Stimulated activated CD4-positive, alpha-beta T cell treated with anti-CD3 and anti-CD28 coated beads, Interleukin-4, amount 100 ng/mL, for 4 hours (primary cell): ENCODE measurements at places on chromosomes 2 and 18.

DNA sequence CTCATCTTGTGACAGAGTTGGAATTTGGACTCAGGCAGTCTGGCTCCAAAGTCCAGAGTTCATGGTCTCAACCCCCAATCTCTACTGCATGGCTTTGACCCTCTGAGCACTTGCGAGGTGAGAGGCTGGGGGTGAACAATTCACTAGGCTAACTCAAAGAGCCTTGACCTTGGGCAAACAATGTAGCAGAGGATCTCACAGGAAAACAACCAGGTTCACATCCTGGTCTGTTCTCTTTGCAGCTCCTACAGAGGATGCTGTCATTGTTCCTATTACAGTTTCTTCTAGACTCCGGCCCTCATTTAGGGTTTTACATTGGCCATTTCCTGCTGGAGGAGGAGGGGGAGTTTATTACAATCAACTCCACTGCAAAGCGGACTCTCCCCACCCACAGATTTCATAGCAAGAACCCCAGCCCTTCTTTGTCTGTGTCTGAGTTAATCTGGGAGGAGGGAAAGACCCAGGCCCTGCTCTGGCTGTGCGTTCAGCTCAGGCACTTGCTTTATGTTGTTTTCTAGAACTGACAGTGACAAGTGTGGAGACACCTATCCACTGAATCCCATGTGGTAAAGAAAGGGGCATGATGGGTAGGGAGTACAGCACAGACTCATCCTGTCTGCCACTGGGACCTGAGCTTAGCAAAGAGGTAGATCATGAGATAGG is 101.6 kb downstream of the LBH start:
- peak; percentile 23 for DNase-seq

DNA sequence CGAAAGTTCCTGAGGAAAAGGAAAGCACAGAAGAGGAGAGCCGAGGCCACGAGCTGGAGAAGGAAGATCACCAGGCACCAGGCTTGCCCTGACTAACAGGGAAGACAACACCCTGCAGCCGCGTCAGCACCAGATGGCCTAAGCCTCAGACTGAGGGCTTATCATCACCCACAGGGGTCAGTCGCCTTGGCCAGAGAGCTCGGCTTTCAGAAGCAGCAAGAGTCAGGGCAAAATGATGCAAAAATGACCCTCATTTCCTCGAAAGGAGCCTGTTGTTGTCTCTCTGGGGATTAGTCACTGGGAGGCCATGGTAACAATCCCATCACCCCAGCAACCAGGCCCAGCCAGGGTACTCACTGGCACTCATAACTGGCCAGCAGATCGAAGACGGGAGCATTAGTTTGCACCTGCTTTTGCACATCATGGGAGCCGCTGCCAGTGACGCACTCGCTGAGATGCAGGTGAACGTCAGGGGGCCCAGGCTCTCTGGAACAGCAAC is 42.7 kb upstream of the ZFP36L2 start:
- no peak for DNase-seq

GRCh38 chr18:44216169-44216568 is 464.5 kb upstream of the SETBP1 start:
- DNase-seq, result no peak

DNA sequence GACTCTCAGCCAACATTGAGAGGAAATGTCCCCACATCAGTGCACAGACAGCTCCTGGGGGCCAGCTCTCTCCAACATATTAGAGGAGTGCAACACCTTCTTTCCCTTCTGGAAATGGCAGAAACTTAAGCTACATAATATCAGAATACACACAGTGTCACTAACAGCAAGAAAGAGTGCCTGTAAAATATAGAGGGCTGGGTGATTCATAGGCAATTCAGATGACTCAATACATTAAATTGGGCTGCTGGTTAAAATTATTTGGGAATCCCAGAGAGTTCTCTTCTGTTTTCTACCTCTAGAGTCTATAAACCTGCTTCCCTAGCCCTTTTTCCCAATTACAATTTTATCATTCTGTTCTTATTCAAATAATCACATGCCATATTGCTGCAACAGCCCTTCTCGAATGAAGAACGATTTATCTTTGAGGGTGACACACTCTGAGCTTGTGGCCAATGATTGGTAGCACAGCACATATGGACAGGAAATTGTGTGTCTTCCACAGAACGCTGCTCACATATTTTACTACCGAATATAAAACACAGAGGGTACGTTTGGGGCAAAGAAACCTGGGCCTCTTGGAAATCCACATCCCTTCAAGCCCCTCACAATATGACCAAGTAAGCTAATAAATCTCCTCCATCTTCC is 381.2 kb downstream of the MBD2 start:
- DNase-seq, result no peak

DNA sequence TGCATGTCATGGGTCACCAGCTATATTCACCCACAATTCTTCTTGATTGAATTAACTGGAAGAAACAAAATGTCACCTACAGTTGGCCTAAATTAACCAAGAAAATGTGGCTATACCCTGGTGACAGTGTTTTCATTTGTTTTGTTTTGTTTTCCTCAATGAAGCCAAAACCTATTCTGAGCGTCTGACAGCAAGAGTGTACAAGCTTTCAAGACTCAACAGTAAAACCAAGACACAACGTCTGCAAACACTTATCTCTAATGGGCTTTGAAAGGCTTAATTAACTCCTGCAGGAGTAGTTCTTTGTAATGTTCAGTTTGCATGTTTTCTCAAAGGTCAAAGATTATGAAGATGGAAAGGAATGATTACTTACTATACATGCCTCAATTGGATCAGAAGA is 827.6 kb upstream of the KLHL29 start:
- DNase-seq, result no peak

- no peak for DNase-seq
These were observed 6.8 kb upstream of the CRYBA2 start for GRCh38 chr2:218999881-219000568.

- DNase-seq, result no peak
These were observed 464.0 kb downstream of the EIPR1 start for GRCh38 chr2:2913601-2914120.

DNA sequence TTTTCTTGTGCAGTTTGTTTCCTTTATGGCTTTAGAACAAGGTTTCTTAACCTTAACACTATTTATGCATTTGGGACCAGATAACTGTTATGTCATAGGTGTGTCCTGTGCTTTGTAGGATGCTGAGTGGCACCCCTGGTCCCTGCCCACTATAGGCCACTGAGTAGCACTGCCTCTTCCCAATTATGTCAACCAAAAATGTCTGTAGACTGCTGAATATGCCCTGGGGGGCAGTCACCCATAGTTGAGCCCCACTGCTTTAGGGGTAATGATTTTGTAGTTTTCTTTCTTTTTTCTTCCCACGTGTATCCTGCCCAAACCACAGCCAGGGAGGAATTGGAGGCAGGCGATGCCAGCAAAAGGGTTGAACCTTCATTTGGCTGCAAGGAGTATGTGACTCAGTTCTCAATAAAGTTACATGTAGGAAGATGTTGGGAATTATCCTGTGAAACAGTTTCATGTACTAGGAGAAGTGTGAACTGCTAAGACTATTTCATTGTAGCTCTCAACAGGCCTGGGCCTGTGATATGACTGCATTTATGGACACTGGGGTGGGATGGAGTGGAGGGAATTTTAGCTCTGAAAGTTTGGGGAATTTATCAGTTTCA is 65.7 kb downstream of the FMNL2 start:
- DNase-seq, result no peak

GRCh38 chr18:31574359-31574758 is 17.3 kb upstream of the TTR start:
- no peak for DNase-seq

DNA sequence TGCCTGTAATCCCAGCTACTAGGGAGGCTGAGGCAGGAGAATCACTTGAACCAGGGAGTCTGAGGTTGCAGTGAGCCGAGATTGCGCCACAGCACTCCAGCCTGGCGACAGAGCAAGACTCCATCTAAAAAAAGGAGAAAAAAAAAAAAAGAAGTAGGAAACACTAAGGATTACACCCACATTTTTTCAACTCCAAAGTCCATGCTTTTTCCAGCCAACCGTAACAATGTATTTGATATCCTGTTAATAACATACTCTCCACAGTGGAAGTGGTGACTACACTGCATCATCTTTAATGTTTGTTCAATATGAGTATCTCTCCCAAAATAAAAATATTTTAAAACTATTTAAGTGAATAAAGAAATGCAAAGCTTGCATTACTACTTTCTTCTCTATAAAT is 481.6 kb upstream of the ACVR2A start:
- no peak for DNase-seq

DNA sequence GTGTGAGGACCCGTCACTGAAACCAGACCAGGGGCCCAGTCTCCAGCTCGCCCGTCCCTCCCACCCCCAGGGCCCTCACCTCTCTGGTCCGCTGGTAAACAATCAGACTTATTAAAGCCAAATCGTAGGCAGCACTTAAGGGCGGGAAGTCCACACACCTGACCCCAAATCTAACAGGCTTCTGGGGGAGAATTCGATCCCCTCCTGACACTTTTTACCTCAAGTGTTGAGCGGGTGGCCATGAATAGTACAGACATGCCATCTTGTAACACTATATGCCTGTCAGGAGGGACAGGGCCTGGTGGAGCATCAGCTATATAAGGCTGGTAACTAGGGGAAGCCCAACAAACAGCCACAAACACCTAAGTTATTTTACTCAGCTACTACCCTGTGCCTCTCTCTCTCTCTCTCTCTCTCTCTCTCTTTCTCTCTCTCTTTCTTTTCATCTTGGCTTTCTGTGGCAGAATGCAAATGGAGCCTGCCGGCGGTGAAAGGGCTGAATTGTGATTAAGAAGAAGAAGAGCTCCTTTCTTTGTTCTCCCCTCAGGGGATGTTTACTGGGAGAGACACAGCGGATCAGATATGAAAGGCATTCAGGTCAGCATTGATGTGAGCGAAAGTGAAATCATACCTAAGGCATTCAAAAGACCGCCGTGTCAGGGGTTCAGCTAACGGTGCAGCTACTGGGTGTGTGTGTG is 9.5 kb downstream of the ZEB2 start:
- no peak for DNase-seq

GRCh38 chr2:150853263-150853662 is 365.8 kb upstream of the RND3 start:
- DNase-seq, result no peak

DNA sequence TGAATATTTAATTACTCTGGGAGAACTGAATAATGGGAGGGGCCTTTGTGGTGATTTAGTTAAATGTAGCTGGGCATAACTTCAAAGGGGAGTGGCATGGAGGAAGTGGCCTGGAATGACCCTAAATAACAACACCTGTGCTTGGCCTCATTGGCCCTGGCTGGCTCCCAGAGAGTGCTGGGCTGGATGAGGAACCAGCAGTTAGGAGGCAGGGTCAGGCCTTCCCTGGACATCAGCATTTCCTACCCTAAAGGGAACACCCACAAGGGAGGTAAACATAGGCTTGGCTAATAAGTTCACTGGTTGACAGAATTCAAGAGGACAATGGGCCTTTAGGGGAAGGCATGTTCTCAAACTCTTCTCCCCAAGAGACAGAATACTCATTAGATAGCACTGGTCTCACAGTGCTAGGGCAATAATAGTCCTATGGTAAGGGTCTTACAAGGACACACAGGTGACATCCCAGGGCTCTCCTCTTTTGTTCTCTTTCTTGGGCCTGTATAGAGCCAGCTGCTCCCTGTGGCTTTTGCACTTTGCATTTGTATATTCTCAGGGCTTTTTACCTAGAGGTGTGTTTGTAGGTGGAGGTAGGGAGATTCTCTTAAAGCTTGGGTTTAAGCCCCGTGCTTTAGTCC is 106.8 kb downstream of the ZNF519 start:
- DNase-seq, result no peak

DNA sequence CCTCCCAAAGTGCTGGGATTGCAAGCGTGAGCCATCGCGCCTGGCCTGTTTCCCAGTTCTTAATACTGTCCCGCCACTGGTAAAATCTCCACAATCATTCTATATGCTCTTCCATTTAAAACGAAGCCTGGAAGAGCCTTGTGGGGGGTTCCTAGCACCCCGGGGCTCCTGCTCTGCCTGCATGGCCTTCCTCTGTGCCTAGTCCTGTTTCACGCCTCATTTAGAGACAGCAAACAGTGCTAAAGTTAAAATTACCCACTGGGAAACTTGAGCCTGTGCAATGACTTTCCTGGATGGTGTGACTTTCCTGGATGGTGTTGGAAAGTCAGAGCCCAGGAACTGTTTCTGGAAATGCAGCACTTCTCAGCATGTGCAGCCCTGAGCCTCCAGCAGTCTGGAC is 55.0 kb downstream of the INPP5D start:
- no peak for DNase-seq

DNA sequence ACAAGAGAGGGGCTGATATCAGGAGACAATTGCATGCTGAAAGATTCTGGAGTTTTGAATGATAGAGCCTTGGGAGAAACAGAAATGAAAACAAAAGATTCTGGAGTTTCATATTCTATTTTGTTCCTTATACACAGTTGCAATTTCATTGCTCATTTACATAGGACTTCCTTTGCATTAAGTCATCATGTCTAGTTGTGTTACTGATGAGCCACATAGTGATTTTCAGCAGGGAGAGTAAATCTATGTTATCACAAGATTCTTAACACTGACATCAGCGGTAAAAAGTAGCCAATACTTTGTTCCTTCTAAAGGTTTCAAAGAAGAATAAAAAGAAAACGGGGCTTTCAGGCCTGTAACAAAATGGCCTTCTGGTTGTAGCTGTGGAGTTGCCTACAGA is 7.1 kb downstream of the ADAM17 start:
- DNase-seq, result no peak

- DNase-seq, result no peak
These were observed 63.0 kb downstream of the TWIST2 start for GRCh38 chr2:238910751-238911351.

- peak; percentile 77 for DNase-seq
These were observed 867 bp upstream of the TTL start for GRCh38 chr2:112481050-112481527.

DNA sequence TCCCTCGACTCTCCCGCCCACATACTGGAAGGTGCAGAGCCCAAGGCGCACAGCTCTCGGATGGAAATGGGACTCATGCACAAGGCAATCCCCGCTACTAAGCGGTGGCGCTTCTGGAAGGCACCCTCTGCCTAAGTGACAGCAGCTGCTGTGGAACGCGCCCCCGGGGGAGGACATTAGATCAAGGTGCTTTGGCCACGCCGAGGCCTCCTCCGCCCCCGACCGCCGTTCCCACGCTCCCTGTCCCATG is 202 bp downstream of the MCEE start:
- DNase-seq, result no peak

DNA sequence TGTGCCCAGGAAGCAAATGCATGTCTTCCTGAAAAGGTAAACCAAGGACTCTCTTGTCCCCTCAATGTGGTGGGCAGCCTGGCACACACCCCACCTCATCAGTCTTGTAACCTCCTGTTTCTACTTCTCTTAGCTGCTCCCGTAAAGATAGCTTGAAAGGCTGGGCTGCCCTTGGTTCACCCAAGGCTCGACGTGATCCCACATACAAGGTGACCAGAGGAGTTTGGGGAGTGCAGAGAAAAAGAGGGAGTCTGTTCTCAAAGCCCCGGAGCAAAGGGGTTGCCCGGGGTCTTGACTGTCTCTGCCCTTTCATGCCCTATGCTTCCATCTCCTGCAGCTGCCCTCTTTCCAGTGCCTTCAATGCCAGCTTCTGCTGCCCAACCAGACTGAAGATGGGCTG is 18.3 kb upstream of the FOSL2 start:
- no peak for DNase-seq

DNA sequence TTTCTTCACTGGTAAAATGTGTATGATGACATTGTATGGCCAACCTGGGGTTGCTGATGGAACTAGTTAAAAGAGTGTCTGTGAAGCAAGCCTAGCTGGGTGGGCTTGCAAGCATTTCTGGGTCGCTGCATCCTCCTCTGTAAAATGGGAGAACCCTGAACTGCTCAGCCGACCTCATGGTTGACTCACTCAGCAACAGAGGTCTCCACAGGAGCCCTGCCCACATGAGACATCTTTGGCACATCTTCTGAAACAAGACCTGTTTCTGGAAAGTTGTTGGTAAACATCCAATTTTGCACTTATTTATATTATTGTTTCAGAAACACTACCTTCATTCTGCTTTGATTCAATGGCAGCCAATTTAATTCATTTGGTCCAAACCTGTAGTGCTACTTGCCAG is 52.6 kb downstream of the BCL11A start:
- no peak for DNase-seq
